ENCODE measurements at places on chromosomes 1 and 21. TPM values are rescaled to one million over a fixed set of nuclear protein-coding genes. Genes with fewer than 3 reads are reported as not detected.

The ZBTB8A gene
- total RNA-seq, result 5.9 TPM

The INKA2 gene
- total RNA-seq, result 3.5 TPM

The DISP3 gene
- total RNA-seq, result under 0.01 TPM

The GJA5 gene
- total RNA-seq, result not detected

The TMIGD3 gene
- total RNA-seq, result not detected
